Urinary bladder (tissue), 4 donors: ENCODE measurements at places on chromosomes 16 and 17. TPM values are rescaled to one million over a fixed set of nuclear protein-coding genes. Genes with fewer than 3 reads are reported as not detected.

DNA sequence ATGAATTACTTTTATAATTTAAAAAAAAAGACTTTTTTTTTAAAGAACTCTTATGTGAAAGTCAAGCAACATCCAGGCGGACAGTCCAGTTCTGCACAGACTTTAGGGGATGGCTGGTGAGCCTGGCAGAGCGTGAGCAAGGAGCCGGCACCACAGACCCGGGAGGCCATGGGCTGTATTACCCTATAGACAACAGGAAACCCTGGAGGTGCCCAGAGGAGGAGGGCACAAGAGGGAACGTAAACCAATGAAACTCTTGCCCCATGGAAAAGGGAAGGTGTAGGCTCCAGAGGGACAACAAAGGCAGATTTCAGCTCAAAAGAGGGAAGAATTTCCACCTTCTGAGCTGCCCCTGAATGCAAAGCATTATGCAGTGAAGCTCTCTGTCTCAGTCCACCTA, 25.5 kb upstream of the RPH3AL start:
- DNase-seq, result no peak

The KCNJ2 gene
- total RNA-seq, result 9.1 TPM

DNA sequence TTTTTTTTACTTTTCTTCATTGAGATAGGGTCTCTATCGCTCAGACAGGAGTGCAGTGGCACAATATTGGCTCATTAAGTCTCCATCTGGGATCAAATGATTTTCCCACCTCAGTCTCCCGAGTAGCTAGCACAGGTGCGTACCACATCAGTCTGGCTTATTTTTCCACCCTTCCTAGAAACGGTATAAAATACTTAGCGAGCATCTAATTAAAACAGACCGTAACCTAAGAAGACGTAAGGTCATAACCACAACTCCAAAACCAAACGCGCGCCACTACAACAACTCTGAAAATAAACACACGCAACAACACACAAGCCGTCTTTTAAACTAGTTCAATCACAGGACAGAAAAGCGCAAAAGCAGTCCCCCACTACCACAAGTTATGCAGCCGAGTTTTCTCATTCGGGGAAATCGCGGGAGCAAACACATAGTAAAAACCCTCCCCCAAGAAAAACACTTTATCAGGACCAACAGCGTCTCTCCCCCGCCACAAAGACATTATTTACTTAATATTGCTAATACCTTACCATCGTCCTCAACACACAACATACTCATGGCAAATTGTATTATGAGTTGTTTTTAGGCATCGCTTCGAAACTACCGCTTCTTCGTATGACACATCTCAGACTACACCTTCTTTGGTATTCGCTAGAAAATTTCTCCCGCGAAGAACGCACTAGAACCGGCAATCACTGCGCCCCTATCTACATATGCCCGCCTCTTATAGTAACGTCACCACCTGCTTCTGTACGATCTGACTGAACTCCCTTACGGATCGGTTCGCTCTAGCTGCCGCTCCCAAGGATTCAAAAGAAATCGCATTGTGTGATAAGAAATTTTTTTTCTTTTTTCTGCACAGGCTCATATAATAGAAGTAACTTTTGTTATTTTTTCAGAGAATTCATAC, 32.8 kb downstream of the TEX14 start:
- DNase-seq, result peak; percentile 97

The XYLT1 gene
- 13.4 TPM for total RNA-seq

The CCDC154 gene
- 0.37 TPM for total RNA-seq

The FBXW10B gene
- 1.7 TPM for total RNA-seq

The RASL10B gene
- total RNA-seq, result 0.69 TPM

The PLA2G15 gene
- 14.1 TPM for total RNA-seq

The TNRC6C gene
- 17.8 TPM for total RNA-seq

The MRM1 gene
- 3.0 TPM for total RNA-seq

GRCh38 chr17:82097184-82097918, 685 bp downstream of the FASN start:
- no peak for DNase-seq

GRCh38 chr16:55297910-55298479, 26.0 kb upstream of the IRX6 start:
- no peak for DNase-seq

DNA sequence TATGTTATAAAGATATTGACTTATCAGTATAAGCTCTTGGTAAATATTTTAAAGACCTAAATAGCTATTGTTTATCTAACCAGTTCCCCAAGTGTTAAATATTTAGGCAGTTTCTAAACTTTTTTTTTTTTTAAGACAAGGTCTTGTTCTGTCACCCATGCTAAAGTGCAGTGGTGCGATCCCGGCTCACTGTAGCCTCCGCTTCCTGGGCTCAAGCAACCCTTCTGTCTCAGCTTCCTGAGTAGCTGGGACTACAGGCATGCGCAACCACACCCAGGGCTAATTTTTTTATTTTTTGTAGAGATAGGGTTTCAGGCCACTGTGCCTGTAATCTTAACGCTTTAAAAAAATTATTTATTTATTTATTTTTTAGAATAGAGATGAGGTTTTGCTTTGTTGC, 43.5 kb downstream of the SNX29 start:
- DNase-seq, result no peak

The CACNA1H gene
- total RNA-seq, result 10.6 TPM

The CMTM1 gene
- total RNA-seq, result 3.1 TPM

DNA sequence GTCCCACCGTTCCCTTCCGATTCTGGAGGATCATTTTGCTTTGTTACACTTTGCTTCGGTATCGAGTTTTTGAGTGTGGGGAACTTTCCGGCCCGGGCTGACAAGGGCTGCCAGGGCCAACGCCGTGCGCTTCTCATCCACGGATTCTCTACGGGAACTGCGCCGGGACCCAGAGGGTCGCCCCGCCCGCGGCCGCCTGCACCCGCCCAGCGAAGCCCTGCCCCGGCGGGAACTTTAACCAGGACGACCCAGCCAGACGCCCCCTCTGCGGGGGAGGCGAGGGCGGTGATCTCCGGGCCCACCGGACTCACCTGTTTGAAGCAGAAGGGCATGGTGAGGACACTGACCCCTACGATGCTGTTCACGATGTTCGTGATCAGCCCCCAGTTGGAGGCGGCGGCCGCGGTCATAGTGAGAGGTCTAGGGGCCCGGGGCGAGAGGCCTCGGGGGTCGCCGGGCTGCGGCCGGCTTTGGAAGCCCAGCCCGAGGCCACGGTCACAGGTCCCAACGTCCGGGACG, 536 bp downstream of the SLC38A10 start:
- DNase-seq, result no peak

GRCh38 chr17:5976251-5976650, 93.9 kb upstream of the WSCD1 start:
- DNase-seq, result no peak

The MEOX1 gene
- total RNA-seq, result 11.6 TPM

DNA sequence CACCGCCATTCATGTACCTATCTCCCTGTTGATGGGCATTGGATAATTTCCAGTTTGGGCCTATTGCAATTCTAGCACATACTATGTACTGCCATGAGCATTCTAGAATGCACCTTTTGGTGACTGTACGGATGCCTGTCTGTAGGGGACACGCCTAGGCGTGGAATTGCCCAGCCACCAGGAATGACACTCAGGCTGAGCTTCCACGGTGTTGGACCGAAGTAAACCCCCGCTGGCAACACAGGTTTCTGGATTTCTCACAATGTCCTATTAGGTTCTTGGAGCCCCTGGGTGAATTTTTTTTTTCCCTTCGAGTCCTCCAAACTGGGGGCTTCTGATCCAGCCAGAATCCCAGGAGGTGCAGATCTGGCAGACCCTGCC, 146.6 kb downstream of the IRF8 start:
- no peak for DNase-seq

GRCh38 chr16:67694611-67695010, 24.5 kb downstream of the GFOD2 start:
- no peak for DNase-seq

The LGALS9B gene
- not detected for total RNA-seq

DNA sequence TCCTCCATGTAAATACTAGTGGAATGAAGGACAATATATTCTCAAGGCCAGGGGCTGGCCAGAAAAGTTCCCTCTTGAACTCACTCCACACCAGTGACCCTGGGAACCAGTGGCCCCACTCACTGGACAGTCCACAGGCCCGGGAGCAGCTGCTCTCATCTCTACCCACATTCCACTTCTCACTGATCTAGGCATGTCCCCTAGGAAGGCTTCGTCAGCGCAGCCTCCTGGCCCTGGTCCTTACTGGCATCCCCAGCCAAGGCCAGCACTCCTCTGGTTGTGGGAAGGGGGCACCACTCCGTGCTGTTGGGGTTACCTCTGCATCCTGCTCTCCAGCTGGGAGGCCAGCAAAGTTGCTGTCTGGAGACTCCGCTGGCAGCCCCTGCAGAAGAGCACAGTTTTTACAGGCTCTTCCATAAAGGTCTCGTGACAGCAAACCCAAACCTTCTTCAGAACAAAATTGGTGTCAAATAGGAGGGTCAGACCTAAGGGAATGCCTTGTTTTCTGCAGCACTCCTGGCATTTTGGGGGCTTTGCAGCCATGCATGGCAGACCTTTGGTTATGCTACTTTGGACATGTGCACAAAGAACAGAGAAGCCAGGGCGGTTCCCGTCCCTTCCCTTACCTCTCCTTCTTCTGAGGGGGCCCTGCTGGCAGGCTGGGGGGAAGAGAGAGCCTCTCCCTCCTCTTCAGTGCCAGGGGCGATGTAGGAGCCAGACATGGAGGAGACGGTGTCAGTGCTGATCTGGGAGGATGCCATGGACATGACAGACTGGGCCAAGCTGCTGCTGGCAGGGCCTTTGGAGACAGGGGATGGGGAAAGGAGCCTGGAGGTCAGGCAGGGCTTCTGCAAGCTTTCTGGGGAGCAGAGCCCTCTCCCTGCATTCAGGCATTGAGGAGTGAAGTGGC, 14.1 kb upstream of the FOXJ1 start:
- DNase-seq, result no peak

DNA sequence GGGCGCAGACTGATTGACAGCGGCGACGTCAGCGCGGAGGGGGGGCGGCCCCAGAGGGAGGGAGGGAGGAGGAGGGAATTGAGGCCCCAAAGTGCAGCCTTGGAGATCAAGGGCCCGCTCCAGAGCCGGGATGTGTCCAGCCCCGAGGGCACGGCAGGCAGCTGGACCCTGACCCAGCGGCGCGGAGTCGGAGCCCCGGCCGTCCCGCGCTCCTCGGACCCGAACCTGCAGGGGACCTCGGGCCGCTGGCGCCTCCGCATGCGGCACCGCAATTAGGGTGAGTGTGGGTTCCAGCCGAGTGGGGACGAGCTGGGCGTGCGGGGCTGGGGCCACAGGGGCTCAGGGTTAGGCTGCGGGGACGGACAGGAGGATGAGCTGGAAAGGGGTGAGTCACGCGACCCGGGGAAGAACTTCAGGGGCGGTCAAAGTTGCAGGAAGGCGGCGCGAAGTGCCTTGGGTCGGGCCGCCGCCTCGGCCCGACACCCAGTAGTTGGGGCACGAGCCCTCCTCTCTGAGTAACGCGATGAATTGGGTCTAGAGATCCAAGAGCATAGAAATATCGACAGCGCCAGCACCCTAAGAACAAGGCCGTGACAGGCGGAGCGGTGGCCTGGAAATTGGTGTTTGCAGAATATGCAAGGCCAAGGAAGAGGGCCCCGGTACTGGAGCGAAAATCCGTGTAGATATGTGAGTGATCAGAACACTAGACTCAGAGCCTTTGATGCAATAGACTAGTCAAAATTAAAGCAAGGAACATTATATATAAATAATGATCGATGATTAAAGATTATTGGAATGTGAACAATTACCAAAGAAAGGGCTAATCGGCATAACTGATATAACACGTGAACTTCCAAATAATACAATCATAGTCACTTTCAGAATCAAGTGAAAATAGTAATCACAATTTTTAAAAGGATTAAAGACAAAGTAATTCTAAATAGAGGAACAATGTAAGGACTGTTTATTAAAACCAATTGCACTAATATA, at the start of gene TBX4:
Gene TBX4 (plus strand): TSS at position 122 of the 990 bp plus-strand sequence. CDS start 4,069 bp downstream, outside the sequence.
- DNase-seq, result no peak

DNA sequence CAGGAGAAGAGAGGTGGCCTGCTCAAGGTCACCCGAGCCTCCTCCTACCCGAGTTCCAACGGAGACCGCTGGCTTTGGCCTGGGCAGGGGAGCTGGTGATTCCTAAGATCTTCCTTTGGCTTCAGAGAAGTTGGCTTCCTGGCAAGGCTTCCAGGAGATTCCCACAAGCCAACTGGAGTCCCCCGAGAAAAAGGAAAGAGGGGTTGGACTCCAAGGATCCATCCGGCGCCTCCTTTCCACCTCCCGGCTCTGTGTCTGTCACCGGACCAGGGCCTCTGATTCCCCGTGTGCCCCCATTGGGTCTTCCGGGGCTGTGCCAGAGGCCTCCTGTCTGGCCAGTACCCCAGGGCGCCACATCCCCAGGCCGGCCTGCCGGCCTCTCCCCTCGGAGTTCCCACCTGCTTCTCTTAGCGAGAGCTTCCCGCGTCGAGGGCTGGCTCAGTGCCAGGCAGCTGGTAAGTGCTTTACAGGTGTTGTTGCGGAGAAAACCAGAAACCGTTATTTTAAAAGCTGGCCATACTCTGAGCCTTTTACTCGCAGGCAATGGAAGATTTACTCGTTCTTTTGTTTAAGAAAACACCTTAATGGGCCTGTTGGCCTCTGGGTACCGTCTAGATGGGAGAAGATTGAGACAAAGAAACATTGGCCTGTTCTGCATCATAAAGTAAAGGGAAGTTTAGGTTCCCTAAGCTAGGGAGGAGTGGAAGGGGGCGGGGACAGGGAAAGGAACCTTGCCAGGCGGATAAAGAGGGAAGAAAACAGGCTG, 258.4 kb upstream of the SDK2 start:
- DNase-seq, result no peak

DNA sequence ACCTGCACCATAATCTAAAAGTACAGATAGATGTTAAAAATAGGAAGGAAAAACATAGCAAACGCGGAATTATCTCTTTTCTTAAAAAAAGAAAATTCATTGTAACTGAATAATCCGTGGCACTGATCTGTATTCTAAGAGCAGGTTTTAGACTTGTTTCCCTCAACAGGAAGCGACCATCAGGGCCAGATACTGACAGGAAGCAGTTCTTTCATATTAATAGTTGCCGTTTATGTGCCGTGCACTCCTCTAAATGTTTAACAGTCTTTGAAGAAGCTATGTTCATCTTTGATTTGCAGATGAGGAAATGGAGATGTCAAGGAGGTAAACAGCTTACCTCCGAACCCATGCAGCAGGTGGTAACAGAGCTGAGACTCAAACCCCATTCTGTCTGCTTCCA, 23.6 kb downstream of the DYNLRB2 start:
- DNase-seq, result no peak

The SUMO2 gene
- total RNA-seq, result 150 TPM

The PROCA1 gene
- total RNA-seq, result 1.7 TPM
